ENCODE measurements at places on chromosomes 2 and 18. TPM values are rescaled to one million over a fixed set of nuclear protein-coding genes. Genes with fewer than 3 reads are reported as not detected.
A peak's percentile ranks its signal among the peaks of the same experiment; 100 is the strongest.

DNA sequence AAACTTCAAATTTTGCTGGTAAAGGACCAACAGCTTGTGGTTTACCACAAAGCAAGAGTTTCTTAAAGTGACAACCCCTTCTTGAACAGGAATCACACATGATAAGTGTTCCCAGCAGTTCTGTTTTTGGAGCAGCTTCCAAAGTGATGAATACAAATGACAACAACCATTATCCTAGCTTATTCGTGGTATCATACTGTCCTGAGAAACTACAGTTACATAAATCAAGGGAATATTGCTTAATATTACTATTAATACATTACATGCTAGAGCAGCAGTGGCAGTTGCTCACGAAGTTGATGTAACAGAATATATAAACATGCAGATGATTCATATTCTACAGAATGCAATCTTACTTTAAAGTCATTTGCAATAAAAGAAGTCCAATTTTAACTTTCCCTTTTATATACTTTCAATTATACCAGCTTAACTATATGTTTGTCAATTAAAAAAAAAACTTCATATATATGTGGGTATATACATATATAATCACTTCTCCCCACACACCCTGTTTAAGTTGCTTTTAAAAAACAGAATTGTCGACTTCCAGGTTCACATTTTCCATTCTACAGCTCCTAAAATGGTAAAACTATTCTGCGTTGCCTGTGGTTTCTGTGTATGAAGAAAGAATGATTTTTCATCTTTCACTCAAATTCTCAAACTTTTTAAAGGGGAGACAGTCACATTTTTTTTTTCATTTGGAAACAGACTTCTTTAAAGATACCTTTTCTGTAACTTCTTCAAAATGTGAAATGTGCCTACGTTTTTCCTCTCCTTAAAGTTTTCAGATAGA, 713.6 kb downstream of the TDRD15 start:
- DNase-seq = no peak

DNA sequence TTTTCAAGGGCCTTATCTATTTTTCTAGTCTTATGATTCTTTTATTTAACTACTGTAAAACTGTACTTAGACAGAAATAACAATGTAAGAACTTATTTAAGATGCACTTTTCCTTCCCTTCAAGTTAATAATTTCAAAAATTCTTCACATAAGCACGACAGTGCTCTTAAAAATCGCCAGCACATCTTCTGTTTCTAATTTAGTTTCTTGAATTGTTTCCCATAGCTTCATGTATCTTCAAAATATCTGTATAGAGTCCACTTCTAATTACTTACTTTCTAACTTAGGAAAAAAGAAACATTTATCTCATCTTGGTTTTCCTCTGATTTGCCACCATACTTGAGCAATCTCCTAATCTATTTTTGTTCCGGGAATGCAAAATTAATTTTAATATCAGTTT, 196.1 kb downstream of the BABAM2 start:
- no peak for DNase-seq

DNA sequence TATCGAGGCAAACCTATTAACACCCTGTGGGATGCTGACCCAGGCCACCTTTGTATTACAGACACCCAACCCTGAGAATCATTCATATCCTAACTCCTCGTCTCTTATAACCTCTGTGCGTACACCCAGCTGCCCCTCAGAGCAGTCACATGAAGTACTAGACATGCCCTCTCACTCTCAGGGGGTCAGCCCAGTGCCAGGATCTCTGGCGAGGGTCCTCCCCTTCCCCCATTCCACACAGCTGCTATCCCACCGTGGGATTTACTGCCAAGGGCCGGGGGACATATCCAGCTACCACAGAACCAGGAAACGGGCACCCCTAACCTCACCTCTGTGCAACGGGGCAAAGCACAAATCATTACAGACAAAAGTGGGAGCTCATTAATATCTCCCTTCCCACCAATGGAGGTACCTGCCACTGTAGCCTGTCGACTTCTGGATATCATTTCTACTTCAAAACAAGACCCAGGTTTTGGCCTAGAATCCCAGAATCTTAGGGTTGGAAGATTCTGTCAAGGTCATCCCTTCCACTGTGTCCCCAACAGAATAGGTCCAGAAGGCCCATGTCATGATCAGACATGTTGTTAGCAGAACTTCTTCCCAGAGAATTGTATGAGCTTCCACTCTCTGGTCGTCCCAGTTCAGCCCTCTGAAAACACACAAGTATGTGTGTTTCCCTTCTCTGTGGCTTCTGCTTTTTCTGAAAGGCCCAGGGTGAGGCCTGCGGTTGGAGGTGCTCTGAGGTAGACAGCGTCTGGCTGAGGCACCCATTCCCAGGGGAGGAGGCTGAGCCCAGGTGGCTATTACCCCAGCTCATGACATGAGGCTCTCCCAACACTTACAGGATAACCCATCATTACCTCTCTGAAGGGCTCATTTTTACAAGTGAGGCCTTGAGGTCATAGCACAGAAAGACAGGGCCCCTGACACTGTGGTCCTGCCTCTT, 1.7 kb downstream of the TMBIM1 start:
- DNase-seq = peak; percentile 55

DNA sequence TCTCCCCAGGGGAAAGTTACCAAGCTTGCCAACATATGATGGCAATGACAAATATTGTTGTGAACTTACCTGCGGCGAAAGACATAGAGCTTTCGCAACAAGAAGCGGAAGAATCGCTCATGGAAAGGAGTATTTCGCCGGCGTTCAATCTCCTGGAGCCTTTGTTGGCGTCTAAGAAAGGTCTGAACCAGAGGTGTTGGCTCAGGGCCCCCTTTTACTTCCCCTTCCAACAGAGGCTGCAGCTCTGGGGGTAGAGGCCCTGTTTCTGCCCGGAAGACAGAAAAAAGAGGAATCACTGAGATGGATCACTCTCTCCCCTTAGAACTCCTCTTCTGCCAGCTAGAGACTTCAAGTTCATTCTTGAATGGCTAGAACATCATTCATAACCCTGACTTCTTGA, 10.8 kb downstream of the GGCX start:
- peak; percentile 54 for DNase-seq

DNA sequence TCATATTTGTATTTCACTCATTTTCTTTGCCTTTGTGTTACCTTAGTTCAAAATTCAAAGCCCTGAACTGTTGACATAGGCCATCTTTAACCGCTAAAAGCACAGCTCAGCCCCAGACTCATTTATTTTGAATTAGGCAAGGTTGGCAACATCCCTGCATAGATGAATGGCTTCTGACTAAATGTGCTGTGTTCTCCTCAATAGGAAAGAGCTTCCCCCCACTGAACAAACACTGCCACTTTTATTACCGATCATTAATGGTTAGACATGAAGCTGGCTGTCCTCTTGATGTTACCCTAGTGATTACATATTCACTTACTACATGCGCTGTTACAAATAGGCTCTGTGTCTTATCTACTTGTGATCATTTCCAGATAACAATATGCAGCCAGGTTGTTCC, 170.7 kb downstream of the ADCYAP1 start:
- no peak for DNase-seq

DNA sequence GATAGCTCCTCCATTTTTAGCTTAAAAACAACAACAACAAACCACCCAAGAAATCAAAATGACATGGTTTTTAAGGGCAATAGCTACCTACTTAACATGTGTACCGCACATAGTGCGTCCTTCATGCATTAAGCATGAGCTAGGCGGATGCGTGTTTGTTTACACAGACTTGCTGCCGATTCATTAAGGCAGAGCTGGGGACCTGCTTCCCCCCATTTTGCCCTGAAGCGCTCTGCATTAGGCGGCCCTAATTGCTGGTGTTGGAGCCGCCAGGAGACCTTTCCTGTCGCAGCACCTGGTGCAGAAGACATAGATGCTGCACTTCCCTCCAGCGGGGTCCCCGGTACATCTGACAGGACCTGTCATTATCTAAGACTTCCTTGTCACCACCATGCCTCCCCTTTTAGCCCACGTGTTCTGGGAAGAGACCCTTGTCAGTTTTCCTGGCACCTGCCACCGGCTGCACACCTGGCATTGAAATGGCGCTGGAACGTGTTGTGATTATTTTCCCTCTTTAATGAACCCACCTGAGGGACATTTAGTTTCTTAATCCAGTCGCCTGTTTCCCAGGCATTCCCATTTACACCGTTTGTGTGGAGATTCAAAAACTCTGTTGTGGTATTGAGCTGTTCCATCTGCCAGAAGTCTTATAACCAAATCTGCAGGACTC, 261.1 kb upstream of the RAB12 start:
- DNase-seq = no peak

DNA sequence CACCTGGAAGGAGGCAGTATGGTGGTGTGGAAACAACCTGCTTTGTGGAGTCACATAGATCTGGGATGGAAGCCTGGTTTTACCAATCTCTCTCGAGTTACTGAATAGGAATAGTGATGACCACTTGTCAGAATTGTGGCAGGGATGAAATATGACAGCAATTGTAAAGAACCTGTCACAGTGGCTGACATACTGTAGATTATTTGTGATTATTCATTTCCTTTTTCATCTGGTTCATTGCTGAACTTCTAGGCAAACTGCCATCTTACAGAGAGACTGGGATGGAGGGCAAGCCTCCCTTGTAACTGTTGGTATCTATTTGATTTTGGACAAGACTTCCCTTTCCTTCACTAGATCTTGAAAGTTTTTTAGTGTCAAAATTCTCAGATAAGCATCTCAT, 42.0 kb downstream of the FMNL2 start:
- DNase-seq = no peak

- DNase-seq = no peak
Observed at GRCh38 chr2:137870682-137871081, 93.6 kb upstream of the HNMT start.

- no peak for DNase-seq
Observed at GRCh38 chr2:206837775-206838174, 72.4 kb downstream of the FASTKD2 start.

- no peak for DNase-seq
Observed at GRCh38 chr2:25332571-25332970, 9.2 kb downstream of the DNMT3A start.

DNA sequence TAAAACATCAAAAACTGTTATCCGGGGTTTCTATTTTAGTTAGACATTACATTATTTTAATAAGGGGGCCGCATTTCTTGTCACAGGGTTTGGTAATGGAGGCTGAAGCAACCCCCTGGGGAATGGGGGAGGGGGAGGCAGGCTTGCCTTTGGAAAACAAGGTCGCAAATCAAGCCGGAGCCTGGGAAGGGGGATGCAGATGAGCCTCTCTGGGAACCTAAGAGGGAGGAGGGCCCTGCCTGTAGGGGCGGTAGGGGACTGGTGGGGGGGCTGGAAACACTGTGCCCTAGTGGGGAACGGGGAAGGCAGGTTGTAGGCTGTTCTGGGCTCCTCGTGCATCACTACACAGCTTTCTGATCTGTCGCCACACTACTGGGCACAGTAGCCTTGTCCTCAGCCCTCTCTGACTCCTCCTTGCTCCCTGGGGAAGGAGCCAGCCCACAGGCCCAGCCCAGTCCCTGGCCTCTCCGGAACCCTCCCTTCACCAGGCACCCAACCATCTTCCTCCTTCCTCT, 170.2 kb upstream of the SMAD2 start:
- no peak for DNase-seq

DNA sequence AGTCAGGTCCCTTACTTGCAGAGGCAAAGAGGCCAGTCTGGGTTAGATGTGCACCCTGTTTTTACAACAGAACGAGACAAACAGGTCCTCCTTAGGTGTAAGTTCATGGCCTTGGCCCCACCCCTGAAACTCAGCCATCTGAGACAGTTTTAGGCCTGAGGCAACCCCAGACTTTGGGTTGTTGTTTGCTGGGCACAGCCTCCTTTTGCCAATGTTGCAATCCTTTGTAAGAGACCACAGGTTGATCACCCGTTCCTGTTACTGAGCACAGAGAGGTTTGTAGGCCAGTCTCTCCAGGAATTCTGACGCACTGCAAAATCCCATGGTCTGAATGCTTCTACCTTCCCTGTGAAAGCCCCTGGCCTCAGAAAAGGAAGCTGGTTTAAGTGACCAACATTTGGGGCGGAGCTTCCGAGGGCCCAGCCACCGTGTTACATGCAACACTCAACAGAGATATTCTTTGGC, 15.5 kb upstream of the IL1RN start:
- no peak for DNase-seq

DNA sequence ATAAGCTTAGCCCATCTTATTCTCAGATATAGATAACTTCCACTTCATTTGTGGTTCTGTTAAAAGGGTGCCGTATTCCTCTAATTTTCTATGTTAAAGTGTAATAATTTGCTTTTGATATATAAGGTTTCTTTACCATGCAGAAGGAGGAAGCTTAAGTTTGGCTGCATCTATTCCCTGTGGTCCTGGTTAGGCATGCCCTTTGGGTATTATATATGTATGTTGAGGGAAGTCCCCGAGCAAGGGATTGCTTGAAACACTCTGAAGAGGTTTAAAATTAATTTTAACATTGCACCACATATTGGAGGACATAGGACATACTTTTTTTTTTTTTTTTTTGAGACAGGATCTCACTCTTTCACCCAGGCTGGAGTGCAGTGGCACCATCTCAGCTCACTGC, 16.9 kb upstream of the MYO1B start:
- no peak for DNase-seq

The PLGLB2 gene
- 0.54 TPM for total RNA-seq

The CEBPZOS gene
- total RNA-seq = 8.3 TPM

The SLC9A4 gene
- not detected for total RNA-seq

The TFPI gene
- 43.1 TPM for total RNA-seq

The BMP10 gene
- total RNA-seq = under 0.01 TPM
